ENCODE measurements at places on chromosomes 6 and 20. TPM values are rescaled to one million over a fixed set of nuclear protein-coding genes. Genes with fewer than 3 reads are reported as not detected.

The RNF182 gene
- under 0.01 TPM for total RNA-seq

The NKAIN2 gene
- total RNA-seq: under 0.01 TPM

The FAM209B gene
- not detected for total RNA-seq

The SFTA2 gene
- not detected for total RNA-seq

The NR2E1 gene
- not detected for total RNA-seq

The FGD2 gene
- total RNA-seq: not detected

The SPATA25 gene
- 0.75 TPM for total RNA-seq

The MRAP2 gene
- 4.6 TPM for total RNA-seq

The PDE7B gene
- 15.5 TPM for total RNA-seq

The UBD gene
- 1.2 TPM for total RNA-seq

The ADAT2 gene
- 4.7 TPM for total RNA-seq

The SEMG1 gene
- total RNA-seq: not detected

The ZNF165 gene
- 0.36 TPM for total RNA-seq

Measured in endothelial cell of coronary artery (primary cell).